Epithelial cell of prostate (primary cell): ENCODE measurements at places on chromosomes 3 and 15.

- DNase-seq, result no peak
Observed at GRCh38 chr3:11717768-11718636, 74.3 kb upstream of the VGLL4 start.

GRCh38 chr3:130671545-130672312 lies 74.9 kb downstream of the PIK3R4 start:
- peak; percentile 12 for DNase-seq

- DNase-seq, result no peak
Observed at GRCh38 chr15:92682741-92683510, 27.4 kb upstream of the FAM174B start.

DNA sequence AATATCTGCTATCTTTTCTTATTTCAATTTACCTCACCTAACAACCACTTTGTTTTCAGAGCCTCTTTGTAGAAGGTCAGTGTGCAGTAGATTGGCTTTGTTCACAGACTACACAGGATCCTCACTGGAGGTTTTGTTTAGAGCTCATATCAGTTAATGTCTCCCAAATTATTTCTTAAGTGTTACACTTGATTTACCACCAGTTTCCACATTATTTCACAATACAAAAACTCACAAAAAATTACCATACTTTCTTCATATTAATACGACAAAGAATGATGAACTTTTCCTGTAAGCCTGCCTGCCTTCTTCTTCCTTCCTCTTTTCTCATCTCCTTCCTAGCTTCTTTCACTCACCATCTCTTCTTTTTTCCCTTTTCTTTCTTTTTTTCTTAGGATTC lies 133.3 kb downstream of the ALCAM start:
- DNase-seq, result no peak

DNA sequence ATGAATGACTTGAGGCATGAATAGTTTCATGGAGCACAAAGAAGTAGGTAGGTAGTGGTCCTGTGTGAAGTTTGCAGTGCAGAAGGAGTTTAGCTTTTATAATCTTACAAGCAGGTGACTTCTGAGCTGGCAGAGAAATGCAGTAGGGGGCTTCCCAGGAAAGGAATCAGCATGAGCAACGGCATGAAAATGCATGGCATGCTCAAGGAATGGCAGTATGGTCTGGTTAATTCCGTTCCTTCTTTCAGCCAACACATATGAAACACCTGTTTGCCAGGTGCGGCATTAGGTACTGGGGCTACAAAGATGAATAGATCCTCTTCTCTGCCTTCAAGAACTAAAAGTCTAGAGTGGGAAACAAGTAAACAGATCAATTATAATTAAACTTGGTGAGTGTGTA lies 138.0 kb upstream of the BHLHE40 start:
- no peak for DNase-seq

DNA sequence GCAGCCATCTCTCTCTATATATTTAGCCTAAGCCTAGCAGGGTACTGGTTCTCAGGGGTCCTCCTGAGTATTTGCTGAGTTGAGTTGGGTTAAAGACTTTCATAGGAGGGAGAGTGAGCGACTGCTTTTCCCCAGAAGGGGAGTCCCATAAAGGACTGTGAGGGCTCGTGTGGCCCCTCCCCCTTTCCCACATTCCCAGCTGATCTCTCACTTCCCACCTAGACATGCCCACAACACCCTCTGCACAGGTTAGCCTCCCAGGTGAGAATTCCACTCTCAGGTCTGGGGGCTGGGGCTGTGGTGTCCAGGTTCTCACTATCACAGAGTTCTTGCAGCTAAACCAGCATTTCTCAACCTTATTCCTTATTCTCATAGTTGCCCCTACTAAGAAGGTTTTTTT lies 15.8 kb downstream of the EPHB1 start:
- DNase-seq, result no peak

DNA sequence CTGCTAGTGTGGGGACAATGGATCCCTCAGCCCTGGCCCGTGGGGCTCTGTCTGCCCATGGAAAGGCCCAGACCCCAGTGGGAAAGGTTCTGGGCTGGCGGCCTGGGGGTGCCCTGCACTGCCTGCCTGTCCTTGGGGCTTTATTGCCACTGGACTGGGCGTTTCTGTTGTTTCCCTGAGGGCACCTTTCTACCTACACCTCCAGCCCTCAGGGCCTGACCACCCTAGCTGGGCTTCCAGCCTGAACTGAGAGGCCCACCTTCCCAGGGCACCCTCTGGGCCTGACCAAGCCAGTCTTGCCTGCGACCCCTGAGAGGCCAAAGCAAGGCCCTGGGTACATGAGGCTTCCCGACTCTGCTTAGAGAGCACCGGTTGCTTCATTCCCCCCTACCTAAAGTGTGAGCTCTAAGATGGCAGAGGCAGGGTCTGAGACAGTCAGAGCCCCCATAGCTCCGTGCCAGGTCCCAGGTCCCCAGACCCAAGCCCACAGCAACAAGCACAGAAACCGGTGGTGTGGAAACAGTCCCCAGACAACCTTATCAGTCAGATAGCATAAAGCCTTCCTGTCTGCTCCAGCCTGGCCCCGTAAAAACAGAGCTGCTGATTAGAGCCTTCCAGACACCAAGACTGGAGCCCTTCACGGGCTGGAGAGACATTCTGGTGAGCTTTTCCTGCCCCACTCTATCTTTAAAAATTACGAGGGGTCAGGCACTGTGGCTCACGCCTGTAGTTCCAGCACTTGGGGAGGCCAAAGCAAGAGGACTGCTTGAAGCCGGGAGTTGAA lies 102.8 kb downstream of the CHSY1 start:
- DNase-seq, result no peak

- DNase-seq, result no peak
Observed at GRCh38 chr3:196399485-196399945, 32.7 kb downstream of the UBXN7 start.

DNA sequence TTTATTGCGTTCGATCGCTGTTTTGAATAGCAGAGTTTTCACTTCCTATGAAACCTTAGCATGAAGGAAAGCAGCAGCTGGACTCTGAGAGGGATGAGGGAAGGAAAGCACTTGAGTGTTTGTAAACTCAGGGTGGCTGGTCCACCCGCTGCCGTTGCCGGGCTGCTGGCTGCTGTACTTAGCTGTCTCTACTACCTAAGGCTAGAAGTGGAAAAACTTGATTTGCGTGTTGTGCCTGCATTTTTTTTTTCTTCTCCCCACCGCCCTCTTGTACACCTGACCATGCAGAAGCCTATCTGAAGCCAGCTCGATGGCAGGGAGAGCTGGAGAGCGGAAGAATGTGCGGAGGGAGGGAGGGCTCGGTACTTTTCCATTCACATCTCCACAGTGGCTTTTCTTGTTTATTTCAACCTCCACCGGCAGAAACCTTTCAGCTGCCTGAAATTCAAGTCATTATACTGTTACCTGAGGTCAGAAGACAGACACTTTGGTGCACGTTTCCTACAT lies 4.8 kb upstream of the BCL6 start:
- peak; percentile 77 for DNase-seq

DNA sequence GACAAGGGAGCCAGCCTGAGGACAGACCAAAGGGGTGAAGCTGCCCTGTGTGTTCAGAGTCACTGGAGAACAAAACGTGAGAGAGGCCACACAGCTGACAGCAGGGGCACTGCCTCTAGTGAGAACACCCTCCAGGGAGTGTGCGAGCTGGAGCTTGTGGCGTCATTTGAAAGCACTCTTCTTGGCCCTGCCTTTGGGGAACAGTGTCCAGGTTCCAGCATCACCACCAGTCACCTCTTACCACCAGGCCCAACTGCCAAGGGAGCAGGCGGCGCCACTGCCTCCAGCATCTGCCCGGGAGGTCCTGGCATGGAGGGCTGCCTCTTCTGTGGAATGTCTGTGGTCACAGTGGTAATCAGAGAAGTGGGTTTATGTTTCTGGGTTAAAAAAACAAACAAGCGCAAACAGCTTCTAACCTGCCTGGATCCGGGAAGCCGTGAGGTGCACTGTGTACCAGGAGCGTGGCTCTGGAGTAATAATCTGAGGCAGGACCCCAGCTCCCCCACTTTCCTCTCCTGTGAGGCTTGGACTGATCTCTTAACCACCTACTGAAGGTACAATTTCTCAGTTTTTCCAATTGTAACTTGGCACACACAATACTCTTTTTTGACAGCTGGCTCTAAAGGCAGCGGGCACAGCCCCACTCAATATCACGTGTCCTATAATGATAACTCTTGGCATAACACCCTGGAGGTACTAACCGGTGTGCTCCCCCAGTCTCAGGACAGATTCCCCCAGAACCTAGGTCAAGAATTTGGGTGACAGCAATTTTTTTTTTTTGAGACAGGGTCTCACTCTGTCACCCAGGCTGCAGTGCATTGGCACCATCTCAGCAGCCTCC lies 32.2 kb upstream of the CDCP1 start:
- DNase-seq, result no peak

DNA sequence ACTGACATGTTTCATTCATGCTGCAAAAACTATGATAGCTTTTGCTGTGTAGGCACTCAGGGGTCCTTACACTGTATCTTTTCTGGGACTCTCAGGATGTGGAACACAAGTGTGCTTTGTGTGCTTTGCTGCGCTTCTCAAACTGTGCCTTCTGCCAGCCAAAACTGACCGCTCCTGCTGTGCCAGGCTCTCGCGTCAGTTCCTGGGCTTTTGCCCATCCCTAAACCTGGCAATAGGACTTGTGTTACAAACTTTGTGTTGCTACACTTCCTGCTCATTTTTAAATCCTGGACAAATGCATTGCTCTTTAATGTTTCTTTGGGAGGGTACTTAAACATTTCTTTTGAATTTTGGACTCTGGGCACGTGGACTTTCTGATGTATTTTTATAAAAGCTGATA lies 60.3 kb downstream of the DIPK2A start:
- DNase-seq, result no peak

- no peak for DNase-seq
Observed at GRCh38 chr3:53254509-53255422, 1.1 kb downstream of the TKT start.

DNA sequence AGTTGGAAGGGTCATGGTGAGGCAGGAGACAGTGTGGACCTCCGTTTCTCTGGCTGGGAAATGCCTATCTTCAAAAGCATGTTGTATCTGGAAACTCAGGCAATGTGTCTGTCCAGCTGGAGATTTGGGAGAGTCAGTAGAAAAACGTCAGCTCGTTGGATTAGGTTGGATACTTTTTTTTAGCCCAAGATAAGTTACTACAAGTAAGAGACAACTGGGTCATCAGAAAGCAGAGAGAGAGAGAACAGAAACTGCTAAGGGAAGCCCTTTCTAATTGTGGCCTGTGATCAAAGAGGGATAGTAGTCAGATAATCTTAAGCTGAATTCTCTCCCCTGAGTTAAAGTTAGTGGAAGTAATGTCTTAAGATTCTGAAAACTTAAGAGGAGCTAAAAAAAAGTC lies 78.9 kb upstream of the ZNF280D start:
- DNase-seq, result no peak

DNA sequence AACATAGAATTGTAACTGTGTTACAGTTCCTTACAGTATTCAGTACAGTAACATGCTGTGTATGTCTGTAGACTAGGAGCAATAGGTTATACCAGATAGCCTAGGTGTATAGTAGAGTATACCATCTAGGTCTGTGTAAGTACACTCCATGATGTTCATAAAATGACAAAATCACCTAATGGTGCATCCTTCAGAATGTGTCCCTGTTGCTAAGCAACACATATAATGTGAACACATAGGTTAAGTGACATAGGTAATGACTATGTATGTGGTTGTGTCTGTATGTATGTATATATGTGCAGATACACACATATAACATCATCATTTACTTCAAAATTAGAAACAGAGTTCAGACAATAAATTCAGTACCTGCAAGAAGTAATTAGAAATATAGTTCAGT lies 146.8 kb upstream of the GAP43 start:
- DNase-seq, result no peak

DNA sequence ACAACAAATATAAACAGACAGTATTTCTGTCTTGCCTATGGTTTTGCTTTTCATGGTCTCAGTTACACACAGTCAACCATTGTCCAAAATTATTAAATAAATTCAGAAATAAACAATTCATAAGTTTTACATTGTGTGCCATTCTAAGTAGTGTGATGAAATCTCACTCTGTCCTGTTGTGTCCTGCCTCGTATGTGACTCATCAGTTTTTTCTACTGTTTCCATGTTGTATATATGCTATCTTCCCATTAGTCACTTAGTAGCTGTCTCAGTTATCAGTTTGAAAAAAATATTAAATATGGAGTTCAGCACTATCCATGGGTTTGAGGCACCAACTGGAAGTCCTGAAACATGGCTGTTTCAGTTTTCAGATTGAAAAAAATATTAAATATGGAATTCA lies 282.4 kb upstream of the GRM7 start:
- DNase-seq, result peak; percentile 5

DNA sequence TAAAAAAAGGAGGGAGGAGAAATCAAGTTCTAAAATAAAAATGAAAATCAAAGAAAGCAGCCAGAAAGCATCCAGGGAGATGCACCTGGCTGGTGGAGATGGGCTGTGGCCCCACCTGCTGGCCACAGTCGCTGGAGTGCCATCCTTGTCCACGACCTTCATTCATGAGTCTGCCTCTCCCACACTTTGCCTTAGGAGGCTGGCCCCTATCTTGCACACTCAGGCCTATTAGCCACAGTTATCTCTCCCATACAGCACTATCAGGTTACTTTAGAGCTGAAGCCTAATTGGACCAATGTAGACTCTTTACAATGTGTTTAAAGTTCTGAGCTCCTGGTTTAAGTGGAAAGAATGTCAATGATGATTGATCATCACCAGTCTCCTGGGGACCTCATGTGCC lies 392.0 kb upstream of the RORA start:
- DNase-seq, result no peak

GRCh38 chr3:117726776-117727175 lies 1017.2 kb downstream of the TUSC7 start:
- no peak for DNase-seq

DNA sequence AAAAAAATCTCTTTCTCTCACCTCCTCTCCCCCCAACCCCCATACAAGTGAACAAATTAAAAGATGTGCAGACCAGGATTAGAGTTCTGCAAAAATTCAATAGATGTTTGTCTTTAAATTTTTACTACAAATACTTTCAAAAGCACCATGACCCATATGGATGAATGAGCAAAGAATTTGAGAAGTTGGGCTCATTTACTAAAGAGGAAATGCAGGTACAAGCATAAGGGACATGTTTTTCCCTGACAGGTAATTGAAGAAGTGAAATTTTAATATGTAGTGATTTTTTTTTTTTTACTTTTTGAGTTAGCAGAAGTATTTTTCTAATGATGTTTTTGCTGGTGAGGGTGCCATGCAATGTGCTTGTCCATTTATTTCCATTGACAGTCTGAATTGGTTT lies 15.3 kb downstream of the PIK3CA start:
- DNase-seq, result no peak

- no peak for DNase-seq
Observed at GRCh38 chr3:163953526-163953925, 1124.8 kb downstream of the SI start.
